ENCODE measurements at places on chromosomes 6 and 20.

DNA sequence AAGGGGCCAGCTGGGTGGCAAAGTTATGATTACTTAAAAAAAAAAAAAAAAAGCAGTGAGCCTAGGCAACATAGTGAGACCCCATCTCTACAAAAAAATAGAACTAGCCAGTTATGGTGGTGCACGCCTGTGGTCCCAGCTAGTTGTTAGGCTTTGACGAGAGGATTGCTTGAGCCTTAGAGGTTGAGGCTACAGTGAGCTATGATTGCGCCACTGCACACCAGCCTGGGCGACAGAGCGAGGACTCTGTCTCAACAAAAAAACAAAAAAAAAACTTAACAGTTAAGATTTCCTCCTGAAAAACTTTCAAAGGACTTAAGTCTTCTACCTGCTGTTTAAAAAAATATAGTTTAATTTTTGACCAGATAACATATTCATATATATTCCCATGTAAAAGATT, 2.4 kb downstream of the GTSF1L start:
- DNase-seq = no peak

- DNase-seq = no peak
Measured at GRCh38 chr6:163459007-163459406, 44.5 kb downstream of the QKI start.

GRCh38 chr6:148507774-148508173, 165.1 kb downstream of the SASH1 start:
- no peak for DNase-seq

- DNase-seq = no peak
Measured at GRCh38 chr6:10429638-10430427, 15.0 kb upstream of the TFAP2A start.

DNA sequence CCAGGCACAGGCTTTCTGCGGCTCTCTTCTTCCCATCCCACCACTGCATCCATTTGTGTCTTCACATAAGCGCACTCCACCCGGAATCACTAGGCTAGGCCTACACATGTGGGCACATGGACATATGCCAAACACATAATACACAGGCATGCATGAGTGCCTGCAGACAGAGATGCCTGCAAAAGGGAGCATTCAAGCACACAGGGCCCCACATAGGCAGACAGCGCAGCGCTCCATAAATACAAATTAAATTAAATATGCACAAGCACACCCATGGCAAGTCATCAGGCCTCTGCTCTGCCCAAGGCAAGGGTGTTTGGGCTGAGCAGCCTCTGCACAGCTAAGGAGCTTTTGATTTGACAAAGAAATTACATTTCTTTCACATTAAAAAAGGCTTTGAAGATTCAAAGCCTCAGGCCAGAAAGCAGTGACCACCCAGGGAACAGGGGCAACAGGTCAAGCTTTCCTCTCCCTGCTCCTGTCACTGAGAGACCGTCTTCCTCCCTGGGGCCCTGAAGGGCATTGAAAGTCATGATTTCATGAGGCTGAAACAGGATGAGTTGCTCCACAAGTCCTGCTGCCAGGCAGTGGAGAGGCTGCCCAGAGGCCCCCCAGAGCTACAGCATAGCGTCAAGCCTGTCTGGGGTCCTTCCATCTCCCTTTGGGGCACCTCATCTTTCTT, 134.2 kb upstream of the LRFN2 start:
- DNase-seq = peak; percentile 24

GRCh38 chr20:3929713-3930060, 40.5 kb downstream of the PANK2 start:
- no peak for DNase-seq

- no peak for DNase-seq
Measured at GRCh38 chr20:34530342-34530741, 14.1 kb downstream of the DYNLRB1 start.

DNA sequence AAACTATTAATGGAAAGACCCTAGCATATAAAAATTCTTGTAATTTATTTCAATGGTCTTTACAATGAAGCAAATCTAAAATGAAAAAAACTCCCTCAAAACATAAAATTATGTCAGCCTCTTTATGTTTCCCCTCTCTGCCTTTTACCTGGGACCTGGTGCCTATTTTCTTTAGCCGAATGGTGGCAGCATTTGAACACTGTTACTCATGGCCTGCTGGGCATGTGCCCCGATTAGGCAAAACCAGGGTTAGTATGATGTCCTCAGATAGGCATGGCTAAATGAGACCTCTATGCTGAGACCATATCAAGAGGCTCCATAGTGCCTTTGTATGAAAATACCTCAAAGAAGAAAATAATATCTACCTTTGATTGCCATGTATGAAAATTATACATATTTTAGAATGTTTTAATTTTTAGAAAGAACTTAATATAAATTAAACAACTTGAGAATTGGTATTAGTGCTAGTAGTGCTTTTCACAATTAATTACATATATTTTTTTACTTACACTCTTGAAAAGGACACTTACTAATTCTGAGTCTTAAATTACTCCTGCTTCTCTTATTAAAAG, 22.5 kb upstream of the C6orf58 start:
- no peak for DNase-seq
